Dorsolateral prefrontal cortex (tissue), 122 donors: ENCODE measurements at places on chromosomes 7 and 10. TPM values are rescaled to one million over a fixed set of nuclear protein-coding genes. Genes with fewer than 3 reads are reported as not detected.

- DNase-seq, result peak; percentile 83
These were observed 61.4 kb upstream of the GPR158 start for GRCh38 chr10:25113191-25114035.

DNA sequence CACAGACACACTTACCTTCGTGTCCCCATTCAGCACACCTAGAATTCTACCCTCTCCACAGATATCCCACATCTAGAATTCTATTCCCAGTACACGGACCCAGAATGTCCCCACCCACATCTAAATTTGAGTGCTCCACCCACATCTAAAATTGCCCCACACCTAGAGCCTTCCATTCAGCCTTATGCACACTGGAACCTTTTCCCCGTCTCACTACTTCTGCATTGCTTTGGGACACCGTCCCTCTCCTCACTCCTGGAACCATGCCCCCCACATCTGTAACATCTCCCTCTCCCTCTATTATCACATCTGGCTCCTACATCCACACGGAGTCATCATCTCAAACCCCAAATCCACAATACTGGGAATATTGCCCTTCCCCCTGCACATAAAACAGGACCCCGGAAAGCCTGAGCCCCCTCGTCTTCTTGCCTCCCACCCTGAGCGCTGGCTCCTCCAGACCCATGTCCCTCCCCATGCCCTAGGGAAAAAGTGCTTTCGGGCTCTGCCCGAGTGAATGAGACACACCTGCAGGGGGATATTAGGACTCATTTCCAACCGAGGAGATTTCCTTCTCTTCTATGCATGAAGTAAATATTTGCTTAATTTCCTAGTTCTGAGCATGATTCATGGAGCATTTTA is 125.8 kb upstream of the UNC5B start:
- no peak for DNase-seq

FAM131B gene
- 132 TPM for total RNA-seq

CALCR gene
- total RNA-seq, result not detected

OPN4 gene
- total RNA-seq, result 1.5 TPM
